Left hindlimb (tissue), 1 donor: ENCODE measurements at places on chromosomes 1 and 21.

- DNase-seq, result no peak
Measured at GRCh38 chr1:169124459-169124858, 18.0 kb downstream of the ATP1B1 start.

DNA sequence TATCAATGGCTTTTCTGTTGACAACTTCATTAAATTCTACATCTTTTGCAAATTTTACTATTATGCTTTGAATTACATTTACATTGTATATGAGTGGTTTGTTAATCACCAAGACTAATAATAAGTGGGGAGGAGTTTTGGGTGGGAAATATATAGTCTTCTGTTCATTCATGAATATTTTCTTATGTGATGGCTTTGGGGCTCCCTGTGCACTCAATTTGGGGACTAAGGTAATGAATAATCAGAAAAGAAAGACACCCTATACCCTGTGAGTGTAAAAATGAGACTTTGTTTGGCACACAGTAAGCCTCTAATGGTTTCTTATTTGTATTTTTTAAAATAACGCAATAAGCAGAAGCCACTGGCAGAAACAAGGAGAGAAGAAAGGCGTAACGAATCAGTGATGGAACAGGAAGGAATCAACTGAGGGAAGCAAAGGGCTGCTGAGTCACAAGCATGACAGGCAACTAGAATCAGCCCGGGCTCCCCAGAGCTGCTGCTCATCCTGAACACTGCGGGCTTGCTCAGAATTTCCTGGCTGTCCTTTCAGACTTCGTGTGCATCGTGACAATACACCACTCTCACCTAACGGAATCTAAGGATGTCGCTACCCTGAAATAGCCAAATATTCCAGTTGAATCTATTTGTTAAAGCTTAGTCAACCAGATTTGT is 20.8 kb upstream of the RGS2 start:
- DNase-seq, result peak; percentile 33

DNA sequence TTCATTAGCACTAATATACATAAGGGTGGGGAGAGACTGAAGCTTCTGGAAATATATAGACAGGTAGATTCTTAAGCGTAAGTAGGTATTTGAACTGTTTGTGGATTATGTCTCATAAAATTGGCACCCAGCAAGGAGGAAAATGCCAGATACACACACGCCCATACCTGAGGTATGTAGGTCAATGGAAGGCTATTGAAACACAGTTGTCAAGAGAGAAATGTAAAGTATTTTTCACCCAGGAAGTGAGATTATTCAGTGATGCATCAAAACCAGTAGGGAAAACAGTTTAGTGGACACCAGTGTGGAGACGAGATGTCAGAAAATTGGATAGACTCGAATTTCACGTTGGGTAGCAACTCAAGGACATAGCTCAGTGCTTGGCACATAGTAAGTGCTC is 4.7 kb upstream of the RSPH1 start:
- DNase-seq, result no peak

DNA sequence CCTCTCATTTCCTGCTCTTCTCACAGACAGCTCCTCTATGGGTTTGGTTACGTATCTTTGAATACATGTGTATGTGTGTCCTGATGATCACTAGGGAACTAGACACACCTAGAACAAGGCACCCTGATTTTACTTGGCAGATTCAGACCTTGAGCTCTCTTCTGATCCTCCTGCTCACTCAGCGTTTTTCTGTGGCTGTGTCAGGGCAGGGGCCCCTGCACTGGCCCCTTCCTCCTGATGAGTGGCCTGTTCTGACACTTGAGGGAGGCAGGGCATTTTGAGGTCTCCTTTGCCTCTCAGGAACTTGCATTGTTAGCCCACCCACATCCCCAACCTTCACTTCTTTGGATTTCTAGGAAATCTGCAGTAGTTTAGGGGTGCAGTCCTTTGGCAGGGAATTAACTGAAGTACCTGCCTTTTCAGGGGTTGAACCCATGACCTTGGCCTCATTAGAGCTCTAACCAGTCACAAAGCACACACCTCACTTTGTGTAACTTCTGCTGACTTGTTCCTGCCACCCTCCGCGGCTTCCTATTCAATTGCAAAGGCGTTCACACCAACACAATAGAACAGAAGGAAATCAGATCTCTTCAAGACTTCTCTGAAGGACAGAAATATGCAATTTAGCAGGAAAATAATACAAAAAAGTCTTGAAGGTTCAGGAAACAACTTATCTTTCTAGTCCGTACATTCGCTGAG is 8.8 kb downstream of the SMYD2 start:
- no peak for DNase-seq

DNA sequence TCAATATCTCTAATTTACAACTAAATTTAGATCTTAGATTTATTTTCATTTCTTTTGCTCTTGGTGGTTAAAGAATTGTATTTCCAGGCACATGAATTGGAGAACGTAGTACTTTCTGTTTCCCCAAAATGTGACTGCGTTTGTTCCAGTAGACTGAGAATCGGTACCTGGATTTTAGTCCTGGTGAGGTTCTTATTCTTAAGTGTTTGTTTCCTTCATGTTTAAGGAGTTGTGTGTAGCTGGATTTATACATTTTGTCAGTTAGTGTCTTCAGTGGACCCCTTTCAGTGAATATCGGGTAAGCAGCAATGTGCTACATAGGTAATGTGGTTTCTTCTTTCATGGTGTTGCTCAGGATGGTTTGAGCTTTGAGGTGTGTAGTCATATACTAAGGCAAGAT is 6.8 kb downstream of the MIER1 start:
- no peak for DNase-seq

DNA sequence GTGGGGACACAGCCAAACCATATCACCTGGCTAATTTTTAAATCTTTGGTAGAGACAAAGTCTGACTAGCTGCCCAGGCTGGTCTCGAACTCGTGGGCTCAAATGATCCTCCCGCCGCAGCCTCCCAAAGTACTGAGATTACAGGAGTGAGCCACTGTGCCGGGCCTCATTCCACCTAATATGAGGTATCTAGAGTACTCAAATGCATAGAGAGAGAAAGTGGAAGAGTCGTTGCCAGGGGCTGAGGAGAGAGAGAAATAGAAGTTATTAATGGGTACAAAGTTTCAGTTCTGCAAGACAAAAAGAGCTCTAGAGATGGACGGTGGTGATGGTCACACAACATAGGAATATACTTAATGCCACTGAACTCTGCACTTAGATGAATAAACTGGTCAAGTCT is 119.6 kb downstream of the TOMM20 start:
- DNase-seq, result no peak

- no peak for DNase-seq
Measured at GRCh38 chr1:176998183-176998795, 166.2 kb downstream of the ASTN1 start.

DNA sequence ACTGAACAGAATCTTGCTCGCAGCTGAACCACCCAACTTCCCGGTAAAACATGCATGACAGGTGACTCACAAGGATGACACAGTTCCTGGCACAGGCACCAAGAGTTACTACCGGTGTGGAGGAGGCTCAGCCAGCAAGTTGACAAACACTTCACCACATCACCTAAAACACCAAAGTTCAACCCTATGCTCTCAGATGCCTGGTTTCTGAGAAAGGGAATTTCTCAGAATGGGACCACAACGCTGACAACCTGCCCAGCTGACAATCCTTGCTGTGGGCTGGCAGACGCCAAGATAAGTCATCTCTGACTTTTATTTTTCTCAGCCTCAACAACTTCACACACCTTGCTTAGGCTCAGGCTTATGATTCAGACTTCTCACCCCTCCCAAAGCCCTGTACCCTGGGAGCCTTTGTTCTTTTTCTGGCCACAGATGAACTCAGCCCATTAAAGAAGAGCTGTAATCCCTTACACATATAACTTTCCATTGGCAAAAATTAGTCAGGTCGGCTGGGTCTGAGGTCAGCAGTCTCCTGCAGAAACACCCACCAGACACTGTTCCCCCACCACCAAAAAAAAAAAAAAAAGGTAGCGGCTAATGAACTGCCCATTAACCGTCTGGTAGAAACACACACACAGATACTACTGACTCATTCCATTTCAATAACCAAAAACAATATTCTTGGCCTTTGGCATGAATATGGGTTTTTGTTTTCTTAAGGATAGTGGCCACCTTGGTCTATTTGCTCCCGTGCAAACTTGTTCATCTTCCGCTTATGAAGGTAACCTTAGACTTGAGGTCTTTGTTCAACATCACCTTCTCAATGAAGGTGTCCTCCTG is 10.8 kb upstream of the TIAM1 start:
- no peak for DNase-seq

DNA sequence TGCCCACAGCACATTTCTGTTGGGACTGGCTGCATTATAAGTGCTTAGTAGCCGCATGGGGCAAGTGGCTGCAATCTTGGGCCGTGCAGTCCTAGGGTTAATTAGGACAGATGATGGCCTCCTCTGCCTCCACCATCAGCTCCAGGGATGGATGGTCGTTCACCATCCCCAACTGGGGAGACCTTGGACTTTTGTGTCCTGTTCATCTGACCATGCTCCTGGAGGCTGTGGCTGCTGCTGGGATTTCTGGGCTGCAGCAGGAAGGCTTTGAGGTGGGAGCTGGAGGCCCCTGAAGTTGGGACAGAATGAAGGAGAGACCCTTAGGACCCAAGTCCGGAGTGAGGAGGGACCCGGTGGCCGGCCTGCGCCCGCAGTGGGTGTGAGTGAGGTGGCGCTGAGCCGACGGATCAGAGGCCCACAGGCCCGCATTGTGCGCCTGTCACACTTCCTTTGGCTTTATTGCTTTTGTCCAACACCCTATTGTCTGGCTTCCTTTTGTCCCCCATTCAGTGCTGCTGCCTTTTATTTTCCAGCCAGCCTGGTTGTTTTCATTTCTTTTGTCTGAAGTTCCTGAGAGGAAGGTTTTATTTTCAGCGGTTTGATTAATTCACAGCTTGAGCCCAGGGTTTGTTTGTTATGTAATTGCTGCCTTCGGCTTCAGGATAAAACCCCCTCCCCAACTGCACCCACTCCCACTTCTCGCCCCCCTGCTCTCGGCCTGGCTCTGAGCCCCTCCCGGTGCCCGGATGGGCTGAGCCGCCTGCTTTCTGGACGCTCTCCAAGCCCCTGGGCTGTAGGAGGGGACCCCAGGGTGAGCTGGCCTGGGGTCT is 35.6 kb downstream of the SOX13 start:
- no peak for DNase-seq

- no peak for DNase-seq
Measured at GRCh38 chr21:36699546-36700294, 805 bp downstream of the SIM2 start.

- no peak for DNase-seq
Measured at GRCh38 chr1:200379432-200379757, 30.4 kb downstream of the ZNF281 start.

DNA sequence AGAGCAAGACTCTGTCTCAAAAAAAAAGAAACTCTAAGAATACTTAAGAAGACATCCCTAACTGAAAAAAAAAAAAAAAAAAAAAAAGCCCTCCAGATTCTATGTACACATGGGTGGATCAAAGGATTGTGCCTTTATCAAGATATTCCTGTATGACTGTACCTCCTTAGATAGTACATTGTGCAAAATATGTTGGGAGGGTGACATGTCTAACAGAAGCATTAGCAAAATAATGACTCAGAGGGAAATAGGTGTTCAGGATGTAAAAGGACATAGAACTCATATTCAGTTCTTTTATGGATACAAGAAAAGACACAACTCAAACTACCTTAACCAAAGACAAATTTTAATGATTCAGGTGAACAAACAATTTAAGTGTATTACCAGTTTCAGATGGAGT is 269.8 kb upstream of the KAZN start:
- DNase-seq, result no peak
